Forelimb muscle (tissue), 1 donor: ENCODE measurements at places on chromosomes 3 and 15.

- no peak for DNase-seq
These were observed 668 bp downstream of the THRB start for GRCh38 chr3:24493746-24494617.

GRCh38 chr3:72155391-72156064 is 370.6 kb upstream of the PROK2 start:
- DNase-seq, result peak; percentile 66

GRCh38 chr15:29749365-29750086 is 72.7 kb downstream of the TJP1 start:
- DNase-seq, result no peak

DNA sequence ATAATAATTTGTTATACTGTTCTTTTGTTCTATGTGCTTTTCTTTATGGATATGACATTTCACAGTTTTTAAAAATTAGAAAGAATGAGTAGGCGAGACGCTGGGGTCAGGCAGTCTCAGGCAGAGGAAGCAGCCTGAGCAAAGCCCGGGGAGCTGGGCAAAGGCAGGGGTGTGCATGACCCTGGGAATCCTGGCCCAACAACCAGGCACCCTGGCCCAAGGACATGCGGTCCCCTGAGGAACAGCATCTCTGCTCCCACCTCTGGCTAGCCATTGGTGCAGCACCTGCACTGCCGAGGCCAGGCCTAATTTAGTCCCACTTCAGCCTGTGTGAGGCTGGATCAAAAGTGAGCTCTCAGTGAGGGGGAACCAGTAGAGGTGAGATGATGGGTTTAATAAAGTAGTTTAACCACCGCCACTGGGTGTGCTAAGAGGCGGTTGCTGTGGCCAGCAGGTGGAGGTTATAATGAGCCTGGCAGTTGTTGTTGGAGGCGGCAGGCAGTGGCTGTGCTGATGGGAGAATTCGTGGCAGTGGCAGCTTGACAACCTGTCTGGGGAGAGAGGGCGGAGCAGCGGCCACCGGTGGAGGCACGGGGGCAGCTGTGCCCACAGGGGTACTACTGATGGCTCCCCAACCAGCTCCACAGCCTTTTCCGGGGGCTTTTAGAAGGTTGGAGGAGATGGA is 41.5 kb downstream of the PRKCD start:
- DNase-seq, result no peak

GRCh38 chr3:12999147-13000140 is 73.8 kb downstream of the IQSEC1 start:
- DNase-seq, result no peak

DNA sequence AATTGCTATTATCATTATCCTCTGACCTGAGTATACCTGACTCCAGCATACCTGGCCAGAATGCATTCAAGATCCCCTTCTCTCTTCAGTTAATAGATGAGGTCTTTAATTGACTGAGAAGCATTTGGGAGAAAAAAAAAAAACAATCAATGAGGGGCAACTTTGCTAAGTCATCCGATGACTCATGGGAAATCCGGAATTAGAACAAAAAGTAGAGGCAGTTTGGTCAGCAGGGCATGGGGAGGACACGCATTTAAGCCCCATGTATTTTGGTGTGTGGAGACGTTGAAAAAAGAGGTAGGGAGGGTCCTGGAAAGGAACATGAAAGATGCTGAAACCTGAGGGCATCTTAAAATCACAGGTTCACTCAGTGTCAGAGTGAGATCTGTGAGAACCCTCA is 256.2 kb downstream of the RORA start:
- DNase-seq, result no peak

DNA sequence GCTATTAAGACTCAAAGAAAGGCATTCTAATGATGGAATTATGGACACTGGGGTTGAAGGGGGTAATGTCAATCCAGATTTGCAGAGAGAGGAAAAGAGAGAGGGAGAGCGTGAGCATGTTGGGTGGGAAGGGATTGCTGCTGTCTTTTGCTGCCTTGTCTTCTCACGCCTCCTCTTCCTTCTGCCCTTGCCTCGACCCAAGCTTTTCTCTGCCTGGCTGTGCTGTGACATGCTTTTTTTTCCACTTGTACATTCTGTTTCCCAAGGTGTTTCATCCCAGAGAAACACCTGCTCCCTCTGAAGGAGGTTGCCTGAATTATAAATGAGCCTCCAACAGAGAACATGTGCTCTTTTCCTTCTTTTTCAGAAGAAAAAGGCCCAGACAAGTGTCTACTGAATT is 80.3 kb downstream of the BDH1 start:
- no peak for DNase-seq

DNA sequence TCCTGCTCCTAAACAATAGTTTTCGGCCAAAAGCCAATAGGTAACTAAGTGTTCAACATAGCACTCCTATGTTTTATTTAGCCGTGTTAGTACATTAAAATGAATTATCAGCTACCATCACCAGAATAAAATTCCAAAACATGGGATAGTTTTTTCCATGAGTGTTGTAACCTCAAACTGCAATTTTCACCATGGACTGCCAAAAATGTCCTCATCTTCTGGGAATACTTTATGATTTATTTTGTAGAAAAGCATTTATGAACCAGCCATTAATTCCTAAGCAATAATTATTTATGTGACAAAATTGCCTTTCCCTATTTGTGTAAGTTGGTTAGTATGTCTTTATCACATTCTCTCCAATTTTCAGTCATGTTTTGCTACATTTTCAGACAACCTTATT is 438.1 kb downstream of the NAALADL2 start:
- no peak for DNase-seq

GRCh38 chr3:151331696-151332095 is 2.3 kb upstream of the P2RY13 start:
- DNase-seq, result no peak
